ENCODE measurements at places on chromosomes 3 and 15. TPM values are rescaled to one million over a fixed set of nuclear protein-coding genes. Genes with fewer than 3 reads are reported as not detected.

The STX19 gene
- not detected for total RNA-seq

The GOLGA6L6 gene
- not detected for total RNA-seq

The ARIH2 gene
- total RNA-seq: 108 TPM

The MAP2K5 gene
- 25.8 TPM for total RNA-seq

The RHOA gene
- total RNA-seq: 428 TPM

The ZNF660 gene
- 2.0 TPM for total RNA-seq

GRCh38 chr15:58167095-58167691 lies 29.0 kb downstream of the AQP9 start:
- no peak for DNase-seq

DNA sequence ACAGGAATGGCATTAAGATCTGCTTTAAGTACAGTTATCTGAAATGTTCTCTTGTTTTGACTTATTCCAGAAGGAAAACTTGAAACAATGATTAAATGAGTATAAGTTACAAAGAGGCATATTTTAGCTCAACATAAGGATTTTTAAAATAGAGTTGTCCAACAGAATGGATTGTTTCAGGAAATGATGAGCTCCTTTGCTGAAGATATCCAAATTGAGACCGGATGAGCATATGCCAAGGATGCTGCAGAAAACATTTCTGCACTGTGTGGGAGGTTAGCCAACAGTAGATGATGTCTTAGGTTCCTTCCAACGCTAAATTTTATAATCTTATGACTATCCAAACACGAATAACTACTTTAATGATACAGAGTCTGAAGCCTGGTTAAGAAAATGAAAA lies 226.5 kb upstream of the NANOGP8 start:
- no peak for DNase-seq

DNA sequence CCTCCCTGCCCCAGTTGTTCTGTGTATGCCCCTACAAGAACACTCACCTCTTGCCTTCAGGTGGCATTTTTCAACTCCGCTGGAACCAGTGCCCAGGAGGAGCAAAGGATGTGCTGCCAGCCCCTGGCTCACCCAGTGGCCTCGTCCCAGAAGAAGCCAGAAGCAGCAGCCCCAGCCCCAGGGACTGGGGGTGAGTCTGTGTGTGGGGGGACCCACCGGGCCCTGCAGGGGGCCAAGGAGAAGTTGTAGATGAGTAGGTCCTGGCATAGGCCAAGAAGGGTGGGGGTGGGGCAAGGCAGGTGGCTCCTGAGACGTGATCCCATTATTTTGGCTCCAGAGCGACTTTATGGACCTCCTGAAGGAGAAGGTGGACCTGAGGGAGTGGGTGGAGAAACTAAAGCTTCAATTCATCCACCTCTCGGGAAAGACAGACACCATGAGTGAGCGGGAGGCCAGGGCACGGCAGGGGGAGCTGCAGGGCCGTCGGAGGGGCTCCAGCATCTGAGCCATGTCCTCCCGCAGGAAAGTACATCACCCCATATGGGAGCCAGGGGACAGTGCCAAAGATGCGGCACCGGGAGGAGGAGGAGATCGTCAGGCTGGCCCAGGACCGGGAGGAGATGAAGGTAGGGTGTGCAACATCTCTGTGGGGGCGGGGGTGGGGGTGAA lies 29.3 kb downstream of the NGRN start:
- DNase-seq: no peak

DNA sequence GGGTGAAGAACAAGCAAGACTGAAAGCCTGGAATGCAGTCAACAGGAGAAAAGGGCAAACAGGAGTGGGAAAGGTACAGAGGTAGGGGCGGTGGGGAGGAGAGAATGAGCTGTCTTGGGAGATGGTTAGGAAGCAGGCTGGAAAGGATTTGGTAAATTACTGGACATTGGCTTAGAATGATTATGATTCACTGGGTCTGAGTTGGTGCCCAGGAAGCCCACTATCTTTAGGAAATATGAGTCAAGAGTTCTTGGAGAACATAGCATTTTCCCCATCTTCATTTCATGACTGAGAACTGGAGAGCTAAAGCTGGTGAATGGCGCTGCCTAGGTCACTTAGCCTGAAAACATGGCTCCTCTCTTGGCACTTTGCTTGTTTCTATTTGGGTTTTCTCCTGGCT lies 74.7 kb upstream of the C3orf80 start:
- DNase-seq: no peak

- DNase-seq: no peak
These were observed 311.0 kb downstream of the WDR72 start for GRCh38 chr15:53448232-53449015.

DNA sequence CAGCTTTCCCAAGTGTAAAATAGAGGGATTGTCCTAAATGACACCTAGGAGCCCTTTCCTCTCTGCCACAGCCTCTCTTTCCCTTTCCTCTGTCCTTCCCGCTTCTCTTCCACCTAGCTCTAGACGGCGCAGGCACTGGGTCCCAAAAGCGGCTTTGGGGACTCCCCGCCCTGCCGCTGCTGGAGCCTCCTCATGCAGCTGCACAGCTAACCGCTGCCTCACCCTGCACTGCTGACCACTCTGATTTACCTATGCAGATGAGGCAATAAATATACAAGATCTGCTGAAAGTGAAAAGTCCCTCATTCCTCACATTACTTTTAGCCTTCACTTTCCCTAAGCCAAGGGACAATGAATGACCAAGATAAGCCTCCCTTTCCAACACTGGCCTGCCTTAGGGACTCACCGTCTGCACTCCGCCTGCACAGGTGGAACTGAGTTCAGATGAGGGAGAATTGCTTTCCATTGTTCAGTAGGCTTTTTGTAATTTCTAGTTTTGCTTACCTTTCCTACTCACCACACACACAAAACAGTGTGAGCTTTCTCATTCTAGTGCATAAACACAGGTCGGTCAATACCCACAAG lies 197.5 kb upstream of the BCL6 start:
- DNase-seq: no peak

DNA sequence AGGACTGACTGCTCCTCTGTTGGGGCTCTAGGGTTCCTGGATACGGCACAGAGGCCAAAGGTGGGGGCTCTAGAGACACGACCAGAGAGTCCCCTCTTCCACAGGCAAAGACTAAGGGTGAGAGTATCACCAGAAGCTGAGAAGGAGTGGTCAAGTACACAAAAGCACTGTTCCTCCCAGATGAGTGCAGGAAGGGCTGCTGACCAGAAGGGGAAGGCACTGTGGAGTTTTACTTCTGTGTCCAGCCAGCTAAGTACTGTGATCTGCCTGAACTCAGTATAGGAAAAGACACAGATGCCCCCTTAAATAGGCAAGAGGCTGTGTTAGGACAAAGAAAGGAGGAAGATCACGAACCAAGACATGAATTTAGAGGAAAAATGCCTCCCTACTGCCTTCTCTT lies 11.7 kb downstream of the MRPS11 start:
- DNase-seq: no peak

- DNase-seq: no peak
These were observed 103.1 kb downstream of the LRRK1 start for GRCh38 chr15:101022306-101022705.

DNA sequence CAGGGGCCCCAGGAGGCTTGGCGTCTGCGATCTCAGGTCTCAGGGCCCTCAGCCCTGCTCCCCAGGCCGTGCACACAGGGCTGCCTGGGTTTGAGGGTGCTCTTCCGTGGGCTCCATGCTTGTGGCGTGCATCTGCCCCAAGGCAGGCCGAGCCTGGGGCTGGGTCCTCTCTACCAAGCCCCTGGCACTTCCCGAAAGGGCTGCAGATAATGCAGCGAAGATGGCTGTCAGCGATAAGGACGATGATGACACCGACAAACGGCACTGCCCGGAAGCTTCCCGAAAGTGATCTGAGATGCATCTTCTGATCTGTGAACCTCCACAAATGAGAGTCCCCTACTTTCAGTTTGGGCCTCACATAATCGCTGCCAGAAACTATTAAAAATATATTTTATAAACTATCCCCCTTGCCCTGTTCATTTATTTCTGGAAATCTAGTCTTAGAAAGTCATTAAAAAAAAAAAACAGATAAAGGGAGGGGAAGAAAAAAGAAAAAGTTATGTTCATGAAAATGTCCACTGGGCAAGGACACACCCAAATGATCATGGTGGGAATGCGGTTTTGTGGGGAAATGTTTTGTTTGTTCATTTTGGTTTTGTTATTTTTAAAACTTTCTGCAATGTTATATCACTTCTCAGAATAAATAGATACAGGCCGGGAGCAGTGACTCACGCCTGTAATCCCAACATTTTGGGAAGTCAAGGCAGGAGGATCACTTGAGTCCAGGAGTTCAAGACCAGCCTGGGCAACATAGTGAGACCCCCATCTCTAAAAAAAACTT lies 51.5 kb downstream of the RPN1 start:
- DNase-seq: no peak

- DNase-seq: no peak
These were observed 52.1 kb upstream of the EPHB1 start for GRCh38 chr3:134743006-134743405.
